Muscle of leg (tissue), 16 donors: ENCODE measurements at places on chromosomes 7 and 10.

DNA sequence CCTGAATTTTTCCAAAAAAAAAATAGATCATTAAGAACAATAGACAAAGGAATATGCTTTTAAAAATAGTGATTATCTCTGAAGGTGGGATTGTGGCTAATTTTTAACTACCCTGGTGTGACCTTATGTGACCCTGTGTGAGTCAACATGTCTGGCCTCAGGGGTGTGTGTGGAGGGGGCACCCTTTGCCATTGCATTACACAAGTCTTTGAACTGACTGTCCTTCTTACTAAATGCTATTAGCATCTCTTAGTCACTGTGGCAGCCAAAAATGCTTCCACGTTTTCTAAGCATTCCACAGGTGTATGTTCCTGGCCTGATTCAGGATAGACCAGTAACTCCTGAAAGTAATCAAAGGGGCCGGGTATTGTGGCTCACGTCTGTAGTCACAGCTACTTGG lies 175.4 kb downstream of the MGMT start:
- no peak for DNase-seq

GRCh38 chr10:75115137-75115536 lies 3.7 kb downstream of the SAMD8 start:
- no peak for DNase-seq

DNA sequence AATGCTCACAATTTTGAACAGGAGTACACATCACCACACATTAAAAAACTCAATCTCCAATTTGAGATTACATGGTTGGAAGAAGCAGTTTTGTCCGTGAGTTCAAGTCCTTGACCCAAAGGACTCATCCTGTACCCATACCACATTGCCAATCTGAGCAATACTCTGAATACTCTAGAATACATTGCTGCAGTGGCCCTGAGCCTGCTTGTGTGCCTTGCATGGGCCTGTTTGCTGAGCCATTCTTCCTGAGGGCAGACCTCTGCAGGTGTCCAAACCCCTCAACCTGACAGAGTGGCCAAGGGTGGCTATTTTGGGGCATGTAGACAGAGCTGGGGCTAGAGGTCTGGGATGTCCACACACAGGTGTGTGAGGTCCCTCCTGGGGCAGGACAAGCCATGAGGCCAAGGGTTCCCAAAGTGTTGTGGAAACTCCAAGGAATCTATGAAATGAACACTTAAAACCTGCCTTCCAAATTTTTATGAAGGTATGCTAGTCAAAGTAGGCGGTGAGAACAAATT lies 15.5 kb downstream of the AGMO start:
- no peak for DNase-seq

DNA sequence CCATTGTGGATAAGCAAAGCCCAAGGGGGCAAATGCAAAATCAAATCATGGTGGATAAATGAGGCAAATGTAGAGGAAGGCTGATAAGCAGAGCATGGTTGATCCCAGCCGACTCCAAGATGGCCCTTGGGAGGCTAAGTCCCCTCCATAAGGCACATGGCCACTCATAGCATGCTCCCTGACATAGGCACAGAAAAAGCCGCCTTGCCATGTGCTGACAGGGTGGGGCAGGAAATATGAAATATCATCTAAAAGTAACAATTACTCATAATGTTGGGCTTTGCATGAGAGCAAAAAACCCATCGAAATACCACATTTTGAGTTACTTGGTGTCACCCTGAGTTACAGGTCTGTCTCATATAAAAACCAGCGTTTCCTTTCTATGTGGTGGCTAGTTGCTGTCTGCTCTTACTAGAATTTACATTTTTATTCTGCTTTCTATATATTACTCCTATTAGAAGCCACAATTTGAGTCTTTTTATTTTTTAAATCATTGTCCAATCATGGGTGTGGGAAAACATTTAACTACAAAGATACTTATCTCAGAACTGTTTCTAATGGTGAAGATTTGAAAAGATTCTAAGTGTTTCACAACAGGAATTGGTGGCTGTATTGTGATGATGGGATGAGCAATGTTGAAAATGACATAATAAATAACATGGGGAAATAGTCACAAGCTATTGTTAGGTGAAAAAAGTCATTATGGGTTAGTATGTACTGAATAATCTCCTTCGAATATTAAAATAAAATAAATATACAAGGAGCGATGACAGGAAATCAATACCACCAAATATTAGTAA lies 102.7 kb downstream of the CUBN start:
- no peak for DNase-seq

DNA sequence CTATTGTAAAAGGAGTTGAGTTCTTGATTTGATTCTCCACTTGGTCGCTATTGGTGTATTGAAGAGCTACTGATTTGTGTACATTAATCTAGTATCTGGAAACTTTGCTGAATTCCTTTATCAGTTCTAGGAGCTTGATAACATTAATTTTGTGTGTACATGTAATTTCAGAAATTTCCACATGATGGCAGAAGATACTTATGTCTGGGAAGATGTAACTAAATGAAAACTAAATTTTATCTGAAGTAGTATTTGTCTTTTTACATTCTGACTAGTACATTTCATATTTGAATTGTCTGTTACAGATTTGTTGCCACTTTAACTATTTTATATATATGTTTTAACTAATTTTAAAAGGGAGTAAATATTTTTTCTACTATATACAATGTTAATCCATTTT lies 27.6 kb downstream of the SDHAF3 start:
- DNase-seq, result peak; percentile 33

DNA sequence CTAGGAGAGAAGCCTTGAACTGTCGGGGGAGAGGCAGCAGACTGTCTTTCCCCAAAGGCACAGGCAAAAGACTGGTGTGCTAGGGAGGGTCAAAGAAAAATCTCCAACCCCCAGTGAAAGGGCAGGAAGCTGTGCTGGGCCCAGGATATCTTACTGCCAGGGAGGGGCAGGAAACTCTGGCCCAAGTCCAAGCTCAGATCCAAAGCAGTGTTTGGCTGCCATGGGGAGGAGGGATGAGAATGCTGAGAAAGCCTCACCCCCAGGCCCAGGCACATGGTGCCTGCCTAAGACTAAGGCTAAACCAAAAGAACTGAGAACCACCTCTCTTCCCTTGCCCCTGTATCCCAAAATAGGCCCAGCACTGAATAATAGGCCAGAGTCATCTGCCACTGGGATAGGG lies 171.2 kb downstream of the PLPP4 start:
- DNase-seq, result no peak
